Stimulated activated CD8-positive, alpha-beta memory T cell treated with anti-CD3 and anti-CD28 coated beads, Interleukin-2, amount 100 ng/mL, for 1 hour (primary cell): ENCODE measurements at places on chromosomes 11 and 22.

- no peak for DNase-seq
These were observed 92.2 kb downstream of the BRD1 start for GRCh38 chr22:49735411-49735900.

DNA sequence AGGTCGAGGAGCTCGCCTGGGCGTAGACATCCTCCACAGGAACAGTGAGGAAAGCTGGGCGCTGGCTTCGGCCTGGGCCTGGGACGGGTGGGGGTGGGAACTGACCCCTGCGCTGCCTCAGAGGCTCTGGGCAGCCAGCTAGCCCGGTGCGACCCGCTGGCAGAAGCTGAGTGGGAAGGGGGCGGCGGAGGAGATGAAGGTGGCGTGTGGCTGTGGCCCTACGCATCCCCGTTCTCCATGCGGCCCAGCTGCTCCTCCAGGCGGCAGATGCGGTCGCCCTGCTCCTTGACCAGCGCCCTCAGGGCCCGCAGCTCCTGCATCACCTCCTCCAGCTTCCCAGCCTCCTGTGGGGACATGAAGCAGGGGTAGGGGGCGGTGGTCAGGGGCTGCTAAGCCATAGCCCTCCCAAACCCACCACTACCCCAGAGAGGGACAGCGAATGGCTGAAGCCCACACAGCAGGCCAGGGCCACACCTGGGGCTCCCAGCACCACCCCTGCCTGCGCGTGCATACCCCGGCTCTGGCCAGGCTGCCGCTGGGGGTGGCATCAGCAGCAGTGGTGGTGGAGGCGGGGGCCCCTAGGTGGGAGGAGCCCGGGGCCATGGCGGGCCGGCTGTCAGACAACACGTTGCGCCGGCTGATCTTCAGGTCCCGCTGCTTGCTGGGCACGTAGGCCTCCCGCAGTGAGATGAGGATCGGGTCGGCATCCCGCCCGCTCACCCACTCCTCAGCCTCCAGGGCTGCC is 848 bp upstream of the PTPRCAP start:
- DNase-seq: peak; percentile 57

DNA sequence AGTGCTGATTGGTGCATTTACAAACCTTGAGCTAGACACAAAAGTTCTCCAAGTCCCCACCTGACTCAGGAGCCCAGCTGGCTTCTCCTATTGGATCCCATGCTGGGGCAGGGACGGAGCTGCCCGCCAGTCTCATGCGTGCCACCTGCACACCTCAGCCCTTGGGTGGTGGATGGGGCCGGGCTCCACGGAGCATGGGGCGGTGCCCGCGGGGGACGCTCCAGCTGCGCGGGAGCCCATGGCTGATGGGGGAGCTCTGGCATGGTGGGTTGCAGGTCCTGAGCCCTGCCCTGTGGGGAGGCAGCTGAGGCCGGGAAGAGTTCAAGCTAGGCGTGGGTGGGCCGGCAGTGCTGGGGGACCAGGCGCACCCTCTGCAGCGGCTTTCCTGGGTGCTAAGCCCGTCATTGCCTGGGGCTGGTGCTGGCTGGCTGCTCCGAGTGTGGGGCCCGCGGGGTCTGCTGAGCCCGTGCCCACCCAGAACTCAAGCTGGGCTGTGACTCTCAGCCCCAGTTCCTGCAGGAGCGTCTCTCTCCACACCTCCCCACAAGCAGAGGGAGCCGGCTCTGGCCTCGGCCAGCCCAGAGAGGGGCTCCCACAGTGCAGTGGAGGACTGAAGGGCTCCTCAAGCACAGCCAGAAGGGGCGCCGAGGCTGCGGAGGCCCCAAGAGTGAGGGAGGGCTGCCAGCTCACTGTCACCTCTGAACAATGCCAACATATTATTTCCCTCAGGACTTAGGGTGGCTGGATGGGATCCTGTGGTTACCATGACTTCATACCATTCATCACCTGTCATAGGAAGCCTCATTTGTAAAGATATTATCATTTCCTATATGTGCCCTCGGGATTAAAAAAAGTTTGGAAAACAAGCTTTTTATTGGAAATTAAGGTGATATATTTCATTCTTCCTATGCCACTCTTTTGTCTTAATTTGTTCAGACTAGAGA is 688.7 kb downstream of the ETS1 start:
- DNase-seq: no peak

DNA sequence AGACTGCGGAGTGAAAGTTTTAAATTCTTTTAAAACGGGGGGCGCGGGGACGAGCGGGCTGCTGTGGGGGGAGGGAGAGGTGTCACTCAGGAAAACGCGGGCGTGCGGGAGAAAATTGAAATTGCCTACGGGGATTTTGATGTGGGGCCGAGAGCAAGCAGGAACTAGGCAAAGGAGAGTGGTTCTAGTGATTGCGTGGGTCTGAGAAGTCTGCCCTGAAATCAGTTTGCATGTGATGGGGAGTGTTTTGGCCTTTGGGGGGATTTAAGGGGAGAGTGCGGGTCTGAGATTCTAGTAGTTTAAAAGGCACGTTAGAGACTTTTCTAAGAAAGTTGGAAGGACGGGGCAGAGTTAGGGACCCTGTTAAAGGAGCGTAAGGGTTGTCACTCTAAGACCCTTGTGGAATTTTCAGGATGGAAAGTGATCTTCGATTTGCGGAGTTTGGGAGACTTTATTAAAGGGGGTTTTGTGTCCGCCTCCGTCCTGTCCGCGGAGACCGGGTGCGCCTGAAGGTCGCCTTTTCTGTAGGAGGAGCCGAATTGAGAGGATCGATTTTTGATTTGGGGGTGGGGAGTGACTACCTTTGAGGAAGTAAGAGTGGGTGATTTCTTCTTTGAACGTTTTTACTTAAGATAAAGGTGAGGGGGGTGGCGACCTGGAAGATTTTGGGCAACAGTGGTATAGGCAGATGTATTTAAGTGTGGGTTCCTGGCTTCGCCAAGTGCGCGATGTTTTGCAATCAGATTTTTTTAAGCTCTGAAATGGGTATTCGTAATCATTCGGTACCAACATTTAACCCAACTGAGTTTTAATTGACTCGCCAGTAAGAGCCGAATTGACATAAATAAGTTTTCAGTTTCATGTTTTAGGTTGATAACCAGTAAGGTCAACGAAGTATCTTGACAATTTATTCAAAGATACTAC is 1.1 kb downstream of the EED start:
- no peak for DNase-seq

DNA sequence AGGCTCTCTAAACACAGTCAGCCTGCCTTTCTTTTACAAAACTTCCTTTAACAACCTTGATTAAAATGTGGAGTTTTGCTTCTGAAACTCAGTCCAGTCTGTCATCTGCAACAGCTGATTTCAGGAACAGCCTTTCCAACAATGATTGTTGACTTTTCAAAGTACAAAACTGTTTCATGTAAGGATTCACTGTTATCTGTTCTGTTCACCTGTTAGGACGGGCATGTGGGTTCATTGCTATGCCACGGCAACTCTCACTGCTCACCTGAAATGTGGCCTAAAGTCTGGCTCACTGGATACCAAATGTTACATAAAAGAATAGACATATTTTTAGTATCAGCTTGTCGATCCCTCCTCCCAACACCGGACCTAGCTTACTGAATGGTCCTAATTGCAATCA is 242.8 kb downstream of the LUZP2 start:
- no peak for DNase-seq

DNA sequence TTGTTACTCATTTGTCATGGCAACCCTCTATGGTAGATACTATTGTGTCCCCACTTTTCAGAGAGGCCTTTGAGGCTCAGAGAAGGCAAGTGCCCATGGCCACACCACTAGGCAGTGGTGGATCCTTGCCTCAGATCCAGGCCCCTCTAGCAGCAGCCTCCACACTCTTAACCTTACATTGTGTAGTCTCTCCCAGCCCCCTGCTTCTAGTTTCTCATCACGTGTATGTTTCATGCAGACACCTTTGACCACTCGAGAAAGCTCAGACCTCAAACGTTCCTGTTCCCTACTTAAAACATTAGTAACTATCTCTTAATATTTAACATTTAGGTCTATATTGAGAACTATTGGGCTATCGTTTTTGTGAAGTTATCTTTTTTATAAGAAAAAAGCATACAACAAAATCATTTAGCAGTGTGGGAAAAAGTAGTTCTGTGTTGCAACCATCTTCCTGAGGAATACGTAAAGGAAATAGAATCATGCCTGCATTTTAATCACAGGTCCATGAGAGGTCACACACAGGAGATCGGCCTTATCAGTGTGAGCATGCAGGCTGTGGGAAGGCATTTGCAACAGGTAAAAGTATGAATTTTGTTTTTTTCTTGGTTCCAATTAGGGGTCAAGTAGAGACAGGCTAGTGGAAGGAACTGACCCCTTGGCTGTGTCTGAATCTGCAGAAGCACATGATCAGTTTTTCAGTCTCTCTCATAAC is 35.1 kb downstream of the ZNF143 start:
- DNase-seq: no peak

GRCh38 chr22:38674888-38675287 is 6.9 kb upstream of the TOMM22 start:
- DNase-seq: no peak

DNA sequence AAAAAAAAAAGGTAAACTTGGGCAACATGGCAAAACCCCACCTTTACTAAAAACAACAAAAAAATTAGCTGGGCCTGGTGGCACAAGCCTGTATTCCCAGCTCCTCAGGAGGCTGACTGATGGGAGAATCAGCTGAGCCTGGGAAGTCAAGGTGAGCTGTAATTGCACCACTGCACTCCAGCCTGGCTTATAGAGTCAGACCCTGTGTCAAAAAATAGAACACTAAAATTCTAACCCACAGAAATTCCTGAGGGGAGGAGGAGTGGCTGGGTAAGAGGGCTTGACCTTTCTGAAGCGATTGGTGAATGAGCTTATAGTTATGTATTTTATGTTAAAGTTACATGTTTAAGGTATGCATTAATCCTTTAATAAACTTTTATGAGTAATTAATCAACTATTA is 53.3 kb downstream of the FAT3 start:
- no peak for DNase-seq

- DNase-seq: no peak
These were observed 1.4 kb downstream of the FDX1 start for GRCh38 chr11:110431051-110431672.

DNA sequence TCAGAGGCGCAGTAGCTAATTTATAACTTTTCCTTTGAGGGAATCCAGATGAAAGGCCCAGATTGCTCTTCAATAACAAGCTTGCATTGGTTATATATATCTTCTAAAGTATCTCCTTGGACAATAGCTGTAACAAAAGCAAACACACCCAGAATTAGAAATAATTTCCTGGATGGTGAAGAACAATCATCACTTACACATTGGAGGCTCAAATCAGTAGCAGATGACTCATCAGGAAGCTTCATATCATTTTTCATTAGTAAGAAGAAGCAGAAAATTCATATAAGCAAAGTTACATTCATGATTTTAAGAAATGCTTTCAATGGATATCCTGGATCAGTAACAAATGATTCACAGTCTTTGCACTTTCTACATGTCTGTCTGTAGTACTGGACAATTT is 173.6 kb upstream of the CCDC90B start:
- no peak for DNase-seq

- no peak for DNase-seq
These were observed 199.1 kb upstream of the ZBED5 start for GRCh38 chr11:11056749-11057471.

DNA sequence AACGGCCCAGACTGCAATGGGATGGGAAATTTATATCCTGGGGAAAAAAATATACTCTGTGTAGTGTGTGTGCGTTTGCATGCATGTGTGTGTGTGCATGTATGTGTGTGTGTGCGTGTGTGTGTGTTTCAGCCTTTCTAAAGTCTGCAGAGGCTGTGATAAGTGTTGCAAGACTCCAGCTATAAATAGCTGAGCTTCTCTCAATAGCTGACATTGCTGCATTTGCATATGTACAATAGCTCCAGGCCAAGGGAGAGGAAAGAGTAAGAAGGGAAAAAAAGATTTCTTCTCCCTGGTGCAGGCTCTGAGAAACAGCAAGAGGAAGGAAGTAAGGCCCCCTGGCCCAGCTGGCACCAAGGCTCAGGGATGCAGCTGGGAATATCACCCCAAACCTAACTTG is 483.0 kb downstream of the MN1 start:
- no peak for DNase-seq

GRCh38 chr11:41781441-41781840 is 322.0 kb upstream of the LRRC4C start:
- DNase-seq: no peak

- no peak for DNase-seq
These were observed 72.1 kb downstream of the LRRC32 start for GRCh38 chr11:76598426-76598839.

DNA sequence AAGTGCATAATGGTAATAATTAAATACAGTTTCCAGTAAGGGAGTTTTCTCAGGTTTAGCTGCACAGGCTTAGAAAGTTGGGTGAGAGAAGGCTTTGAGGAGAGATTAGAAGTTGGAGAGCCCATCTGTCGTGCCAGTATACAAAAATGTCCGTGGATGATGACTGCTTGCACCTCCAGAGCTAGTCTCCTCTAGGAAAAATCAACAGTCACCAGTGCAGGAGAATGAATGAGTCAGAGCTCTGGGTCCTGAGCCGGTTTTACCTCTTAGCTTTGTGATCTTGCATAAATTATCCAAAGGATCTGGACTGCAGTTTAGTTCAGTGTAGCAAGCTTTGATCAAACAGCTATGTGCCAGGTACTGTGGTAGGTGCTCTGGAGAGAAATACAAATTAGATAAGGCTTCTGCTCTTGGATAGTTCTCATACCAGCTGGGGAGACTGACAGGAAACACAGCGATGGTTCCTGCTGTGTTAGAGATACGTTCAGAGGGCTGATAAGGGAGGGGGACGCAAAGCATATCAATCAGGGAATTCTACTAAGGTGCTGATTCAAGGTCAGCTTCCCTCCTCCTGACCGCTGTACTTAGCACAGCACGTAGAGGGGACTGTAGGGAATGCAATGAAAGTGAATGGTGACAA is 125.9 kb downstream of the TEAD1 start:
- DNase-seq: no peak

- no peak for DNase-seq
These were observed 364.6 kb downstream of the AASDHPPT start for GRCh38 chr11:106442032-106442431.

GRCh38 chr11:4095509-4096230 is 1.1 kb downstream of the RRM1 start:
- DNase-seq: no peak

DNA sequence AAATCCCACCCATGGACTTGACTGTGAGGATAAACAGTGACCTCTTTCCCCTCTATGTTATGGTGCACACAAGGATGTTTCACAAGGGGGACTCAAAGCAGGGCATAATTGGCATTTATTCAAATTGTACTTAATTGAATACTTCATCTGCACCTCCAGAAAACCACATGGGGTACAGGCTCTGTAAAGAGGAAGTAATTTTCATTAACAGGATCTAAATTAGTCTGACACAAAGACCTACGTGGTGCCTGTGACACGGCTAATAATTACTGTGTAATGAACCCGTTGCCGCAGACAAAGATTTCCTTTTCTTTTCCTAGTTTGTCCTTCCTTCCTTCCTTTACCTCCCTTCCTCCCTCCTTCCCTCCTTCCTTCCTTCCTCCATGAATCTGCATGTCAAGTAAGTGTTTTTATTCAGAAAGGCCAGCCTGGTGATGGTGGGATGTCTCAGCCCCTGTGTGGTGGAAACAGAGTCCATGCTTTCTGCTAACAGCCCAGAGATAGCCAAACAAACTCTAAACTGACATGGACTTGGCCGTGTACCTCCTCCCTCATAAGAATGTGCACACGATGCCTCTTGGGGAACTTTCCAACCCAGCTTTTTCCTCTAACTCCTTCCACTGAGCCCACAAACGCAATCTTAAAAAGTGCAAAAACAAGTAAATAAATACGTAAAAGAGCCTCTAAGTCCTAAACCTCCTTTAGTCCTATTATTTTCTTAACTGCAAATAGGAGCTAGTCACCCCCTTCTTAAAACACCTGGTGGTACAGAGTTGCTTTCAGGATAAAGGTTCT is 118.8 kb downstream of the INSC start:
- no peak for DNase-seq

- DNase-seq: no peak
These were observed 19.6 kb downstream of the ENTHD1 start for GRCh38 chr22:39873965-39874364.
